NCI-H2081 (cell line): ENCODE measurements at places on chromosomes 2 and 18.

DNA sequence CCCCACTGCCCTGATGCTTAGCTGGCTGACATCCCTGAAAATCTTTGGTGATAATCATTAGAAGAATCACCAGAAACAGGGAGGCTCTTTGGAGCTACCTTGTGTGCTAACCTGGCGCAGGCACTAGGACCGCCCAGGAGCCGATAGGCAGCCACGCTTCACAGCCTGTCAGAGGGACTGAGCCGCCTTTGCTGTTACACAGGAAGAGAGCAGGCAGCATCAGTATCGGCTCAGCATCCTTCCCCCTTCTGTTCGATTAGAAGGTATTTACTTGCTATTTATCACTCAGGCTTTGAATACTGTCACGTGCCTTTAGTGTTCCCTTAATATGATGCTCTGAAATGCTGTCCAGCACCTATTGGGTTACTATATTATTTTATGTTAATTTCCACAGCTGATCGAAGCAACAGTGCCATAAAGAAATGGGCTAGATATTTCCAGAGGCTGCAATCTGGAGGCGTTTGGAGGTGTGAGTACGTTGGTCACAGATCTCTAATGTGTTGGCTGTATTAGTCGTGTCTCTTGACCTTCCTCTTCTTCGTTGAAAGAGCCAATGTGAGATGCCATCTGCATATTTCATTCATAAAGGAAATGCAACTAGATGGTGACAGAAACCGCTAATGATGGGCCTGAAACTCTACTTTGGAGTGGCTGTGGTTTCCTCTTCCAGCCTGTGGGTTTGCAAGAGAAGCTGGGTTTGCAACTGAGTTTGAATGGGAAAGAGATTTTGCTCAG, 110.4 kb upstream of the RAB27B start:
- peak; percentile 21 for DNase-seq

- DNase-seq: no peak
These were observed 766 bp downstream of the PDE6D start for GRCh38 chr2:231780123-231780908.

- no peak for DNase-seq
These were observed 29.2 kb downstream of the AKAIN1 start for GRCh38 chr18:5167831-5168230.

GRCh38 chr2:2887772-2888387, 489.7 kb downstream of the EIPR1 start:
- no peak for DNase-seq

DNA sequence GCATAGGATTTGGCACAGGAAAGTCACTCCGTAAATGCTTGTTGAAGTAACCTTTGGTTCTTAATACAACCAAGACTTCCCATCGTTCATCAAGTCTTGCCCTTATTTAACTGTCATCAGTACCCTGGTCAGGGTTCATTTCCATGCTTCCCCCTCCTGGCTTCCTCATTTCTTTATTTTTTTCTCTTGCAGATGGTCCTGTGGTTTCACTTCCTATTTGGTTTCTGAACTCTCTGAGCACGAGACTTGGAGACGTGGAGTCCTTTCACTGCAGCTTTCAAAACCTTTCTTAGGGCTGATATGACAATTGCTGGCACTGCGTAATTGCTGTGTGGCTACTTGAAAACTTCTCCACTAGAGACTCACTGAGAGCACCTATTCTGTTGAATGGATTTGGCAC, 59.9 kb upstream of the PID1 start:
- no peak for DNase-seq

- DNase-seq: peak; percentile 59
These were observed 235.7 kb downstream of the CDCA7 start for GRCh38 chr2:173590276-173590861.

GRCh38 chr2:168222088-168222487, 25.3 kb downstream of the STK39 start:
- DNase-seq: no peak

DNA sequence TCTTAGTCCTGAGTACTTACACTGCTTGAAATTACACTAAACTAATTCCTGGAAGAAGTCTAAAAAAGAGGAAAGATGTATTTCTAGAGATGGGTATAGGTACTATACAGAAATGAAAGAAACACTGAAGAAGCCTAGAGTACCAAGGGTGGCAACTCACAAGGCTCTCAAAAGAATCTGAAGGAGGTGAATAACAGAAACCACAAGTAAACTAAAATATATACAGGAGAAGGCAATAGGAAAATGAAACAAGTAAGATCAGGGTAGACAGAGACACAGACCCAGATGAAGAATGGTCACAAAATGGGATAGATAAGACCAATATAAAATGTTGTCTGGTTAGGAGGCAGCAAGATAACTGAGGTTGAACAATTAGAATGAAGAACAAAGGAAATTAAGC, 59.9 kb downstream of the USP37 start:
- no peak for DNase-seq

GRCh38 chr2:65300761-65301711, 73.4 kb downstream of the ACTR2 start:
- peak; percentile 33 for DNase-seq

DNA sequence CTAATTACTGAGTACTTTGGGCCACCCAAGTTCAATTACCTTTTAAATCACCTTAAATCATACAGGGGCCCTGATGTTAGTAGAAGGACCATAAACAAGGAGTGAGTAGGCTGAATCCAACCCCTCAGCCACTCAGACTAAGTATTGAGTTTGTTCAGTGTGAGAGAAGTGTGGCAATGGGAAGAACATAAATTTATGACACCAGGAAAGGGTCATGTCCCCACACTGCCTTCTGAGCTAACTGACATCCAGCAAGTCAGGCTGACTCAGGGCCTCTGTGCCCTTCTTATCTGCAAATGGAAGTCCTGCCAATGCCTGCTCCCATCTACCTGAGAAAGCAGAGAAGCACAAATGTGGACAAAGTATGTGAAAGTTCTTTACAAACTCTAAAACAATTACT, 12.9 kb downstream of the PLEKHM3 start:
- DNase-seq: no peak

GRCh38 chr2:2933426-2933825, 444.2 kb downstream of the EIPR1 start:
- no peak for DNase-seq

DNA sequence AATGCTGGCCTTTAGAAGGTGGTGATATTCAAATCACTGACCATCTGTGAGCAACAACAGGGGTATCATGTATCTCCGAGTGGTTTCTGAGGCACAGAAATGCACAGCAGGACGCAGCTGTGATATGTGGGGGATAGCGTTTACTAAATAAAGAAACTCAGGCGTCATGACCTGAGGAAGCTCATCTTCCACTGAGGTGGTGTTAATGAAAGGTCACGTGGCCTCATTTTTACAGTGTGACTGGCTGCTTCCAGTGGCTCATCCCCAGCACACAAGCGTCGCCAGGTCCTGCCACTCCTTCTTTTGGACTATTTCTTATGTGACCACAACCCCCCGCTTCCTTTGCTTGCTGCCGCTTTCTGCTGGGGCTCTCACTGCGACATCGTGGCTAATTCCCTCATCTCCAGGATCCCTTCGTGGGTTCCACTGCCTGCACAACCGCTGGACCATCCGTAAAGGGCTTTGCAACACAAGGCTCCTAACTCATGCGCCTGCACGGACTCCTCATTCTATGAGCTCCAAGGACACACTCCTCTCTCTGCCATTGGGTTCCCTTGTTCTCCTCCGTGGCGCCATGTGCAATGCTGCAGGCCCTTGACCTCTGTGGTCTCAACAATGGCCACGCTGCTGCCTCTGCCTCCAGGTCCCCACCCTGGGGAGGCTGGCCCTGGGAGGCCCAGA, 109.3 kb downstream of the MBP start:
- DNase-seq: no peak
